Activated T-helper 9 cell treated with anti-CD3 and anti-CD28 coated beads, Interleukin-2, amount 50 U/mL, for 16 hours (primary cell): ENCODE measurements at places on chromosomes 11 and 22.

GRCh38 chr11:2569321-2569721, 124.5 kb downstream of the KCNQ1 start:
- no peak for DNase-seq

- no peak for DNase-seq
Observed at GRCh38 chr22:49191506-49191980, 636.1 kb downstream of the BRD1 start.

DNA sequence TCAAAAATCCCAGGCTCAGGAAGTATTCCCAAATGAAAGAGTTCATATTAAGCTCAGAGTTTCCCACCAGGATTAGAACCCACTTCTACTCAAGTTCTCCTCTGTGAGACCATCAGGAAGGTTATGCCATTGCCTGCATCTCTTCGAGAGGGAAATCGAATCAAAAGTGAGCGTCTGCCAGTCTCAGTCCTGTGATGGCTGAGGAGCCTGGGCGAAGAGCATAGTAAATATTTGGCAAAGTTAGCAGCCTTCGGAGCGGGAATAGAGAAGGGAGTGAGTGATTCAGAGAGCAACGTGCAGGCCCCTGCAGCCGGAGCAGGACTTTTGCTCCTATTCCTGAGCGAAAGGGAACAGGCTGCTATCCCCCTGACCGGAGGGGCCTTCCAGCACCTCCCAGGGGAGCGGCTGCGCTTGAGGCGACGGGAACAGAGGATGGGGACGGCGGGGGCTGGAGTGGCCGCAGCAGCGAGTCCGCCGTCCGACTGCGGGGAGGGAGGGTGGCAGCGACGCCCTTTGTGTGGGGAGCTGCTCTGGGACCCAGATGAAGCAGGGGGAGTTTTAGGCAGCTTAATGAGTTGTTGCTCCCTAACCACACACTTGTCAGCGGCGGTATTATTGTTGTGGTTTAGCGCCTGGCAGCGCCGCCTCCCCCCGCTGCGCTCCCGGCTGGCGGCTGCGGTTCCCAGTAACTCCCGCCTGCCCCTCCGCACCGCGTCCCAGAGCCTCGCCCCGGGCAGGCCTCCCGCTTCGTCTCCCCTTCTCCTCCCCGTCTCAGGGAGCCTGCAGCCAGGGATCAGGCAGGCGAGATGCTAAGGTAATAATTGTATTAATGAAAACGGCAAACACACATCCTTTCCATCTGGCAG, 21.7 kb upstream of the NRGN start:
- no peak for DNase-seq

DNA sequence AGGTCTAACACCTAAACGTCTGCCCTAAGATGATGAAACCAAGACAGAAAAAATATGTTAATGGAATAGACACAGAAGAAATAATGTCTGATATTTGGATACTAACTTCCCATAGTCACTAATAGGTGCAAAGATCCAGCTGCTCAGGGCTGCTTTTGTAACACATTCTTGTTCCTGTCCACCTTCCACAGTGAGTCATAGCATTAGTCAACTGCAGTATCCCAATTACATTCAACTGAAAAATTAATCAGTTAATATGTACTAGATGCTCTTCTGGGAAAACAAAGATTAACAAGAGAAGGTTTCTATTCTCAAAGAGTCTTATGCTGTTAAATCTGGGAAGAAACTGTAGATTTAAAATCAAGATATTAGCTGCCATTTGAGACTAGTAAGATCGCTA, 47.6 kb downstream of the HEPHL1 start:
- no peak for DNase-seq

GRCh38 chr22:43733138-43733537, 79.0 kb downstream of the EFCAB6 start:
- DNase-seq = no peak

- DNase-seq = no peak
Observed at GRCh38 chr11:116379185-116379828, 393.5 kb downstream of the BUD13 start.
